ENCODE measurements at places on chromosomes 1 and 21.

DNA sequence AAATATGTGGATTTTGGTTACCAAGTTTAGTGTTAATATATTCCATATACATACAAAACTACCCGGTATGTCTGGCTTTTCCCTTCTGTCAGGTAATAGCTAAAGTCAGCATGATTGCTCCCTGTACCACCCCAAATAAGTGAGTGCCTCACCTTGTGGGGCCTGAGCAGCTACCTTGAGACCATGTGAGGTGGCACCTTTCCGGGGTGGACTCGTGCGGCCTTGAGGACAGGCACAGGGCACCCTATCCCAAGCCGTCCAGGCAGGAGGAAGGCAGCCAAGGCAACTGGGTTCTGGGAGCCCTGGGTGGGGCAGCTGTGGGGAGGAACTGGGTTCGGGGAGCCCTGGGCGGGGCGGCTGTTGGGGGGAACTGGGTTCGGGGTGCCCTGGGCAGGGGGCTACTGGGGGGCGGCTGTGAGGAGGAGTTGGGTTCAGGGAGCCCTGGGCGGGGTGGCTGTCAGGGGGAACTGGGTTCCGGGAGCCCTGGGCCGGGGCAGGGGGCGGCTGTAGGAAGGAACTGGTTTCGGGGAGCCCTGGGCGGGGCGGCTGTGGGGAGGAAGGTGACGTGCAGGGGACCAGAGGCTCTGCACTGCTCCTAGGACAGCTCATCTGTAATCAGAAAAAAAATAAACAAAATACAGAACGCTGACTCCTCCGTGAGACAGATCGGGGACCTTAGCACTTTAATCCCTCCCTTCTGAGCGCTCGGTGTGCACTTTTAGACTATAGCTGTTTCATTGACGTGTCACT lies 63.3 kb downstream of the POFUT2 start:
- no peak for DNase-seq

GRCh38 chr1:156383023-156383422 lies 14.0 kb downstream of the RHBG start:
- DNase-seq, result no peak

DNA sequence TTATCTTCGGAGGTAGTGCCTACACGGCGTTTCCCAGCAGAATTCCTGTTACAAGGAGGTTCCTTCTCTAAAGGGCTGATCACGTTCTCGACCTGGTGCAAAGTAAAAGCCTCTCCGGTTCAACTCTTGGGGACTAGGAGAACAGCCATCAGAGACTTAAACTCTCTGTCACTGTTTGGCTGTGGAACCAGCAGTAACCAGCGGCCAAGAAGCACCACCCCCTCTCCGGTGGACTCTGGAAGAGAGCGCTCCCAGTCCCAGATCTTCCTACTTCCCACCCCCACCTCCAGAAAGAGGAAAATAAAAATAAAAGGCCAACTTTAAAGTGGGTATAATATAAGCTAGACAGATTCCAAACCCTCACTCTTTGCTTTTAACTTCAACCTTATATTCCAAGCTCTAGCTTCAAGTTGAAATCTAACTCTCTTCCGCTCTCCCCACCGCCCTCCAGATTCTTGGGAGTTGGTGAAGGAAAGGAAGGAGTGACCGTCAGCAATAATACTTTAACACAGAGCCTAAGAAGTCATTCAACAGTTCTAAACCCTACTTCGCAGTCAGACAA lies 2.9 kb downstream of the BRINP3 start:
- no peak for DNase-seq

- no peak for DNase-seq
These were observed 11.5 kb downstream of the BCAR3 start for GRCh38 chr1:93670141-93670540.

DNA sequence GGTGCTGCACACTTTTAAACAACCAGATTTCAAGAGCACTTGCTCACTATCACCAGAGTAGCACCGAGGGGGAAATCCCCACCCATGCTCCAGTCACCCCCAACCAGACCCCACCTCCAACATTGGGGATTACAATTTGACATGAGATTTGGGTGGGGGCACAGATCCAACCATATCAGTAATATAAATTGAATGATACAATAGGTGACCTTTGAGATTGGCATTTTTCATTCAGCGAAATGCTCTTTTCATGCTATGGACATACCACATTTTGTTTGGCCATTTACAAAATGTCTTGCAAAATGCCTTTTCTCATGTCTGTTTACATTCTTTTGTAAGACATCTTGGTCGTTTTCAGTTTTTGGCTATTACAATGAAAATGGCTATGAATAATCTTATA lies 23.9 kb downstream of the RYR2 start:
- DNase-seq, result no peak

DNA sequence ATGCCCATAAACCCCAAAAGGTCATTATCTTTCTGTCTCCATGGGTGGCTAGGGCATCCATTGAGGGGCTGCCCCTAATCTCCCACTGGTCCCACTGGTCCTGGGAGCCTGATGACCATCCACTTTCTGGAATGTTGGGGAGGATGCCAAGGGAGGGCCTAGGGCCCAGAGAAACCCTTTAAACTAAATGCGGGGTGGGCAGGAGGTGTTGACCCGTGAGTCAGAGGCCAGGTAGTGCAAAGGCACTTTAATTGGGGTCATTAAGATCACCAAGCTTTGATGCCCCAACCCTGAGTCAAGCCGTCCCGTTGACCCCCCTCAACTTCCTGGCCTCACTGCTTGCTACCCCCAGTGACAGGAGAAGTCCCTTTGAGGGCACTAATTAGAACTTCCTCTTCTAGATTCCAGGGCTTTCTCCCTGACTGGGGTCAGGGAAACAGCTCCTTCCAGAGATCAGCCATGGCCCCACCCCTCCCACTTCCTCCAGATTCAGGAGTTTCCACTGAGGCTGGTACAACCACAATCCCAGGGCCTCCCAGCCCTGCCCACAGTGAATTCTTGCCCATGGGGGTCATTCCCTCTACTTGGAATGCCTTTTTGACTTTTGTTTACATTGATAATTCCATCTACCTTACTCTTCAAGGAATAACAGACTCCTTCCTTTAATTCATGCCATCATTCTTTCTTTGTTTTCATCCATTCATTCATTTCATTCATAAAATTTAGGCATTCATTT lies 15.5 kb upstream of the SERINC2 start:
- no peak for DNase-seq

- DNase-seq, result no peak
These were observed 6.8 kb upstream of the TEKT2 start for GRCh38 chr1:36076979-36077573.

- no peak for DNase-seq
These were observed 893 bp downstream of the RCC2 start for GRCh38 chr1:17438318-17439249.

DNA sequence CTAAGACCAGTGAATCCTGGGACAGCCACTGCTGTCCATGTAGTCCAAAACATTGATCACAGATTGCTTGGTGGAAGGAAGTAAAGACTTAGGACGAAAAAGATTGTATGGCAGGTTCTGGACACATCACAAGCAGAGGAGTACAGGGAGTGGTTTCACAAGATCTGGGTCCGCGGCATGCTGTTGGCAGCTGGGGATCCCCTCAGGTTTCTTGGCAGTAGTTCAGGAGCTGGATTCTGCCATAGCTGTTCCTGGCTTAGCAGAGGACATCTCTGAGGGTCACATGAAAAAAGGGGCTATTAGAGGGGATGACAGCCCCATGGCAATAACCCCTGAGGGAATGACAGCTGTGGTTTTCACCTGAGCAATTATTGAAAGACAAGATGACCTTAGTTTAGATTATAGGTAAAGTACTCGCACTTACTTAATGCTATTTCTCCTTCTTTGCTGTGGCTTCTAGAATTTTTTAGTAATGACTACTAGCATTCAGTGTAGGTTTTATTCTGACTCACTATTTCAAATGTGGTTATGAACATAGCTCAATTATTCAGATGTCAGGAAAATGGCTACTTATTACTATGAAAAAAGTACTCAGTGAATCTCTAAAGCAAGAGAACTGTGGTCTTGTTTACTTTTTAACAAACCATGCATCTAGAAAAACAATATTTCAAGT lies 8.2 kb downstream of the KRTAP27-1 start:
- no peak for DNase-seq
